Activated T-cell treated with anti-CD3 and anti-CD28 coated beads, Interleukin-2, amount 50 U/mL, for 72 hours (primary cell): ENCODE measurements at places on chromosomes 2 and 18. TPM values are rescaled to one million over a fixed set of nuclear protein-coding genes. Genes with fewer than 3 reads are reported as not detected.

Gene SCYGR4
- total RNA-seq: not detected

DNA sequence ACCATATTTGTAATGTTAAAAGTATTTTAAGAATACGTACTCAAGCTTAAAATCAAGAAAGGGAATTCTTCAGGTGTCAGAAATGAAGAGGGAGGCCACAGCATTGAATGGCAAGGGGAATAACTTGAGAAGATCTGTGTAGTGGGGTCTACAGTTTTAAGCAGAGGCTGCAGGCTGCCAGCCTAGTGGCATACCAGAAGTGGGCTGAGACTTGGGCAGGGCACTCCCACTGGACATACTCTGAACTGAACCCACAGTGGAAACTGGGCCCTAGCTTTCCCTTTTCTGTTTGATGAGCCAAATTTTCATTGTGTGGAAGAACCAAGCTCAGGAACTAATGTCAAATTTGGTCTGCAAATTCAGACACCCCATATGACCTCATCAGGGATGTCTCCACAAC is 238.8 kb downstream of the PTPRM start:
- no peak for DNase-seq

GRCh38 chr2:119218478-119219064 is 5.1 kb upstream of the STEAP3 start:
- DNase-seq: no peak

DNA sequence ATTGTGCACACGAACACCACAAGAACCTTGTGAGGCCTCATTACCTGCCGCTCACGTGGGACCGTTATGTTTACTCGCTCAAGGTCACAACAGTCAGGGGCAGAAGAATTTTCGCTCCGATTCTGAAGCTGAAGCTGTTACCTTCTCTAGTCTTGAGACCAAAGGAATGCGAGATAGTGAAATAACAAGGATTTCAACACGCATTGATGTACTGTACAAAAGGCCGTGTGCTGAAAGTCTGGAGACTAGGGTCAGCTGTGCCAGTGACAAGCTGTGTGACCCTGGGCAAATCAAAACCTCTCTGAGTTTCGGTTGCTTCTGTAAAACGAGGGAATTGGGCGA is 583 bp downstream of the NEMP2 start:
- peak; percentile 68 for DNase-seq

GRCh38 chr2:59776726-59777008 is 776.8 kb downstream of the BCL11A start:
- DNase-seq: no peak

GRCh38 chr2:226971084-226971483 is 135.2 kb downstream of the RHBDD1 start:
- DNase-seq: no peak

Gene M1AP
- total RNA-seq: not detected

DNA sequence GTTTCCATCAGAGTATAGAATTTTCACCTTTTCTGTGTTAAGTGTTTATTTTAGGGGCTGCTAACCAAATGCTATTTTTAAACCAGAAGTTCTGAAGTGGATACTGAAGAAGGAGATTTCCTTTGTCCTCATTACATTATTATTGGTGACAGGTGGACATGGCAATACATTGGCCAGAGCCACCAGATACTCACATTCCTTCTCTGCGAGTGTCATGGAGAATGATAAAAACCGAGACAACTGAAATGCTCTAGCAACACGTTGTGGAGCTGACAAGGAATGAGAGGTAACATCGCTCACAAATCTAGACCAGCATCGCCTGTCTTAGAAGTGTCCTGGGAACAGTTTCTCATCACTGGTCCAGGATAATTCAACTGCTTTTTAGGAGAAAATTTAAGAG is 241.2 kb downstream of the IRS1 start:
- DNase-seq: no peak

DNA sequence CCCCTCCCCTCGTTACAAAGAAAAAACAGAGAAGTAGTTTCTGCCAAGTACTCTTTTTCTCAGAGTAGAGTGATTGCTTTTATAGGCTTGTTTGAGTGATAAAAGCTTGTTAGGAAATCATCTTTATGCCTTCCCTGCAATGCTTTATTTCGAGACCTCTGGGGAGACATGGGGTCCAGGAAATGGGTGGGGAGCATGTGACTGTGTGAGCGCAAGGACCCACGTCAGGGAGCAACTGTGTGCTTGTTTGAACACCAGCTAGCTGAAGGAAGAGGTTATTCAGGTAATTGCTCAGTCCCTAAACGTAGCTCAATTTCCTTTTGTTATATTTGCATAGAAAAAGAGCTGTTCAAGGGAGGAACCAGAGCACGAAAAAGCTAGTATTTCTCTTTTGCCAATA is 187.3 kb downstream of the FAM210A start:
- DNase-seq: peak; percentile 12

DNA sequence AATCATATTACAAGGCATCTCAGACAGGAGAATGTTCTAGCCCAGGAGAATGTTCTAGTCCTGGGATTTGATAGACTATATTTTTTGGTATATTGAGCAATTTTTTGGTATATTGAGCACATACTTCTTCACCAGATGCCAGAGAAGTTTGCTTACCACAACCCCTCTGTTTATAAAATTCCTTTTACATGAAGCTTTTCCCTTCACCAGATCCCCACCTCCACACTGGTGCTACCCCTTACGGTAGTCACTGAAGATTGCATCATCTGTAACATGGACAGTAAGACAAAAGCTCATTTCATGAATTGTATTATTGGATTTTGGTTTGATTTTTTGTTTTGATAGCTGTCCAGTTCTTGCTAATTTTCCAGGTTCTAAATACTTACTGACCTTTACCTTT is 7.2 kb upstream of the HNMT start:
- DNase-seq: no peak

- DNase-seq: no peak
These were observed 4.4 kb downstream of the SLC66A3 start for GRCh38 chr2:11159574-11160170.

DNA sequence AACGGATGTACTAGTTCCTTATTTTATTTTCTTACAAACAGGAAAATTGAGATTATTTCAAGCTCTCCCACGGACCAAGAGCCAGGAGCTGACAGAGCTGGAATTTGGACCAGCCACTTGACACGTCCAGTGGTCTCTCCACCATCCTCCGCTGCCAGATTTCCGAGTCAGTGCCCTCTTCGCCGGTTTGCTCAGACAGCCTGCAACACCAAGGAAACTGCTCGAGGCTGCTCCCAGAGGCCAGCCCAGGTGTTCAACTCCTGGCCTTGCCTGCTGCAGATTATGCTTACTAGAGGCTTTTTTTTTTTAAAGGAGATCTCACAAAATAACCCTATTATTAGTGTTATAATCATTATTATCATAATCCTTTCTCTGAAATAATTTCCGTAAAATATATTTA is 779.8 kb downstream of the RNF144A start:
- no peak for DNase-seq

- no peak for DNase-seq
These were observed 108.7 kb downstream of the TRIM43 start for GRCh38 chr2:95700519-95700918.

GRCh38 chr2:27074738-27075565 is 3.5 kb upstream of the EMILIN1 start:
- DNase-seq: peak; percentile 48
